HuH-7 (cell line): ENCODE measurements at places on chromosomes 12 and 14.

DNA sequence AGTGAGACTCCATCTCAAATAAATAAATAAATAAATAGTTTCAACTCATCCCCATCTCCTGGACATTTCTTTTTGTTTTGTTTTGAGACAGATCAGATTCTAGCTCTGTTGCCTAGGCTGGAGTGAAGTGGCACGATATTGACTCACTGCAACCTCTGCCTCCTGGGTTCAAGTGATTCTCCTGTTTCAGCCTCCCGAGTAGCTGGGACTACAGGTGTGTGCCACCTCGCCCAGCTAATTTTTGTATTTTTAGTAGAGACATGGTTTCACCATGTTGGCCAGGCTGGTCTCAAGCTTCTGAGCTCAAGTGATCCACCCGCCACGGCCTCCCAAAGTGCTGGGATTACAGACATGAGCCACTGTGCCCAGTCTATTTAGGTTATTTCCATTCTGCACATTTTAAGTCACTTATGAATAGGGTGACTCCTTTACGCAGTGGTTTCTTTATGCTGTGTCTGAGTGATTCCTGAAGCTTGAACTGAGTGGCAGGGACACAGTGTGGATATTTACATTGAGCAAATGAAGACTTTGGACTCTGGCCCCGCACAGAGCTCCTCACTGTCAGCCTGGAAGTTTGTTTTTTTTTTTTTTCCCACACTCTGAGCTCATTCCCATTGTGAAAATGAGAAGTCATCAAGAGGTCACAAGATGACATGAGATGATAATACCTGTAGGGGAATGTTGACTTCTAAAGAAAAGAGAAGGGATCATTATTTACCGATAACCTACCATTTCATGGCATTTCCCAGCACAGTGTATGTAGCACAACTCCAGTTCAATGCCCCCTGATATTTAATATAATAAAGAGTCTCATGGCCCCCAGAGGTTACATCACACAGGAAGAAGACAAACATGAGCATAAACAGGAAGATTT lies 72.6 kb downstream of the TBX3 start:
- DNase-seq, result peak; percentile 43

- no peak for DNase-seq
Observed at GRCh38 chr14:37810094-37810801, 214.8 kb downstream of the TTC6 start.

DNA sequence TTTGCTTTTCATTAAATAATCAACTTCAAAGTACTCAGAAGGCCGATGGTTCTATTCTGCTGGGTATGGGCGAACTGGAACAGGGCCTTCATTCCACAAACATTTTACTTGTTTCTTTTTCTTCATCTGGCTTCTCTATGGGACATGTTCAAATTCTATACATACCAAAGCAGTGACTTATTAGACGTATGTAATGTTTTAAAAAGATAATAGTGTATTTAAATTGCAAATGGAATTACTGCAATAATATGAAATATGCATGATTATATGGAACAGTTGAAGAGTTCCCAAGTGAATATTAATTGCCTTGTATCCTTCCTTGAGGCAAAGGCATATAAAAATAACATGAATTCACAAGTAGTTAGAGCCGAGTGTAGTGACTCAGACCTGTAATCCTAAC lies 75.5 kb downstream of the FAR2 start:
- no peak for DNase-seq

DNA sequence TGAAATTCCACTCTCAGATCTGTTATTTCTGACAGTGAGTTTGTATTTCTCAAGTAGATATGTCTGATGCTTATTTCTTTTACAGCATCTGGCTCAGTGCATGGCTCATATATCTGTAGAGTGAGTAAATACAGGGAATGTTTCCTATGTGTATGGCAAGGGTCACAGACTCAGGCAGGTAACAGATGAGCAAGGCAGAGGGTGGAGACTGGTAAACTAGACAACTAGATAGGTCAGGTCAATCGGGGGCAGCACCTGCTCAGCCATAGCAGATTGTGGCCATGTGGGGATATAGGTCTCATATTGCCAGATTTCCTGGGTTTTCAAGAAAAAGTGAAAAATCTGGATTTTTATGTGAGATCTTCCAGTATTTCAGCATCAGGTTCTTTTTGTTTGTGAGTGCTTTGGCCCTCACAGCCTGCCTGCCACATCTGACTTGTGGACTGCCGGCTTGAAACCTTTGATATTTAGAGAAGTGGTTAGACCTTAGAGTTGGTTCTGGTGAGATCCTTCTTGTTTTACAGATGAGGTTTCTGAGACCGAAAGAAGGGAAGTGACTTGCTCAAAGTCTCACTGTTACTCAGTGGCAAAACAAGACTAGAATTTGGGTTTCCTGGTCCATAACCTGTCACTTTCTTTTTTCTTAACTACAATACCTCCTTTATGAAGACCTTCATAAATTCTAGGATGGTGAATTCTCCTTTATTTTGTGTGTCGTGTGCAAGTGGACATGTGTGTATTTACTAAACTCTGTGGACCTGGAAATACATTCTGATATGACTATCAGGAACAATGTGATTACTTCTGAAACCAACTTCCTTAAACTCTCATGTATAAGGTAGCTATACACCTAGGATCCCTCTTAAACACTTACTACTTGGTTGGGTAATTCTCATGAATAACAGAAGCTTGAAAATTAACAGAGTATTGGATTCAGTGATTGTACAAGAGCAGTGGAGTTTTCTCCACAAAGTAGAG lies 34.4 kb downstream of the PROX2 start:
- no peak for DNase-seq

DNA sequence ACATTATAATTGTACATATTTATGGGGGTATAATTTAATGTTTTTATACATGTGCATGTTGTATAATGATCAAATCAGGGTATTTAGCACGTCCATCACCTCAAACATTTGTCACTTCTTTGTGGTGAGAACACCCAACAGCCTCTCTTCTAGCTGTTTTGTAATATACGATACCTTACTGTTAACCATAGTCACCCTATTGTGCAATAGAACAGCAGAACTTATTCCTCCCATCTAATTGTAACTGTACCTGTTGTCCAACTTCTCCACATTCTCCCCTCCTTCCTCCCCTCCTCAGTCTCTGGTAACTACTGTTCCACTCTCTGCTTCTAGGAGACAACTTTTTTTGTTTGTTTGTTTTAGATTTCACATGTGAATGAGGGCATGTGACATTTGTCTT lies 197.0 kb upstream of the PKP2 start:
- no peak for DNase-seq

DNA sequence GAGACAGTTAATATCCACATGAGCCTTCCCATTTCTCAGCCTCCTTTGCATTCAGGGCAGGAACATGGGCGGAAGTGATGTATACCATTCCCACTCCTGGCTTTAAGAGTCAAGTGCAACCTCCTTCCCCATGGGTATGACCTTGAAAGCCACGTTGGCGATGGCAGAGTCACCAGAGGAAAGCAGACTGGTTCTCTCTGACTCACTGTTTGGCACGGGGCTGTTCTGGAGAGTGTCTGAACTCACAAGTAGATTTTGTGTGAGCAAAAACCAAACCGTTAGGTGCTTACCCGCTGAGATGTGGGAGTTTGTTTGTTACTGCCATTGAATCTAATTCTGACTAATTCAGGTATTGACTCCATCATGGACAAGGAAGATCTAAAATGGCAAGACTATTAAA lies 36.7 kb upstream of the PZP start:
- DNase-seq, result no peak

GRCh38 chr14:100159865-100160533 lies 554 bp upstream of the DEGS2 start:
- DNase-seq, result no peak

DNA sequence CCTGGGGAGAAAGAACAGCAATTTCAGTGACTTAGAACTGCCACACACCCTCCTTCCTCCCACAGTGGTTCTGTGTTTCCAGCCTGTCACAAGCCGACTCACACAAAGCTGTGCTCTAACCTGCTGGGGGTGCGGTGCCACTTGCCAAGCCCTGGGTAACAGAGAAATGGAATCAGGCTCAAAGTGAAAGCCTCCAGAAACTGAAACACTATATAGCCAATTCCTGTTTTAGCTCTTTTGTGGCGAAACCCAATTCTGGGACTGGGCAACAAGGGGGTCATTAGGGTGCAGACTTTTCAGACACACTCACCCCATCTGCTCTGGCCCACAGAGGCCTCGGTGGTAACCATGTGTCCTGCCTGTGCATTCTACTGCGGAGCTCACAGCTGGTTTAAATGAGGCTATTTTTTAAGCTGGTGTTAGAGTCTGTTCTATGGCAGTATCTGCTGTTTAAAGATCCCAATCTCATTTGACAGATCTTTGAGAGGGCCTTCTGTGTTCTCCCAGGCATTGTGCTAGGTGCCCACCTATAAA lies 15.2 kb upstream of the ACTR6 start:
- no peak for DNase-seq

DNA sequence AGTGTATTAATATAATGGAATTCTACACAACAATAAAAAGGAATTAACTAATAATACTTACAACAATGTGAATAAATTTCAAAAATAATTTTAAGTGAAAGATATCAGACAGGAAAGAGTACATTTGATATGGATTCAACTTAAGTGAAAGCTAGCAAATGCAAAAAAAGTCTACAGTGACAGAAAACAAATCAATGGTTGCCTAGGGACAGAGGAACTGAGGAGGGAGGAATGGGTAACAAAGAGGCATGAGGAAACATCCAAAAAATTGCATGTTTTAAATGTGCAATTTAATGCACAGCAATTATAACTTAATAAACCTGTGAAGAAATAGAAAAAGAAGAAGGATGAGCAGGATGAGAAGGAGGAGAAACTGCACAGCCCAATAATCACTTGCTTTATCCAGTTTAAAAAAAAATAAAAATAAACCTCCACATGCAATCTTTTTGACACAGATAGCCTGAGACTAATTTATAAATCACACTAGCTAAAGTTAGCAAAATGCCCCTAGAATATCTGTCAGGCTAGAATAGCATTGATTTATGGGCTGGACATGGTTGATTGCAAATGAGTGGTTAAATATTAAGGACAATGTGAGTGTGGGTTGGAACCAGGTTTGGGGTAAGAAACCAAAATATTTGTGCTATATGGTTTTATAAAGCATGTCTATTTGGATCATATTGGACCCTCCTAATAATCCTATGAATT lies 1089.1 kb downstream of the TRHDE start:
- no peak for DNase-seq

GRCh38 chr12:68367903-68368302 lies 35.7 kb upstream of the MDM1 start:
- no peak for DNase-seq

GRCh38 chr12:107612508-107612907 lies 73.1 kb upstream of the PWP1 start:
- DNase-seq, result no peak

DNA sequence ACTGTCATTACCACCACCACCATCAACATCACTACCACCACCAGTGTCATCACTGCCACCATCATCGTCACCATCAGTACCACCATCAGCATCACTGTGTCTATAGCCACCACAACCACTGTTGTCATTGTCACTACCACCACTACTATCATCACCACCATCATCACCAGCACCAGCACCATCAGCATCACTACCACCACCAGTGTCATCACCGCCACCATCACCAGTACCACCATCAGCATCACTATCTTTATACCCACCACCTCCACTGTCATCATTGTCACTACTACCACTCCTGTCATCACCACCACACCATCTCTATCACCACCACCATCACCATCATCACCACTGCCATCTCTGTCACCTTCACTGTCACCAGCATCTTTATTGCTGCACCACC lies 60.6 kb downstream of the BEGAIN start:
- DNase-seq, result no peak

DNA sequence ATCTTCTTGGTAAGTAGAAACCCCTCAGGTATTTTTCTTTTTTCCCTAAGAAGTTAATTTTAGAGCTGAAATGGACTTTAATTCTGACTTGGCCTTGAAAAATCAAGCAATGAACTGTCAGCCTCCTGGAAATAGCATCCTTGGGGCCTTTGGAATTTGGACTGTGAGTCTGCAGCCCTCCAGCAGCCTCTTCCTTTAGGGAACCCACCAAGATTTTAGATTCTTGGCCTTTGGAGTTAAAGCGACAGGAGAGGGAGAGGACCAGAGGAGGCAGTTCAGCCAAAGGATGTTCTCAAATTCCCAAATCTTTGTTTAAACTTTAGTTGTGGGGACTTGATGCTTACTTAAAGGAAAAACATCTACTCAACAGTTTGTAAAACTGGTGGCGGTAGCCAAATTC lies 288.6 kb downstream of the AACS start:
- no peak for DNase-seq

DNA sequence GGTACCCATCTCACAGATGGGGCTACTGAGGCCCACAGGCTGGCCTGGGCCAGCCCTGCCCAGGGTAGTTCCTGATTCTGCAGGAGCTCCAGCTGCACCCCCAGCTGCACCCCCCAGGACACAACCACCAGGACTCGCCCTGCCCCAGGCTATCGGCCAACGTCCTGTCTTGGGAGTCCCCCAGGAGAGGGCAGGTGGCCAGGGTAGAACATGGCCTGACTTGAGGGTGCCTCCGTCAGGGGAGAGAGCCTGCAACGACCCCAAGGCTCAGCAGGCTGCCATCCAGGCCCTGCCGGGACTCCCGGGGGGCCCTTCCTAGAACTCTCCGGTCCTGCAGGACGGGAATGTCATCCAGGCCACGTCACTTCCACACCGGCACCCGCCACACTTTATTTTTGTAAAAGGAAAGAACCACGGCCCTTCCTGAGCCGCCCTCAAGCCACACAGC lies 15.8 kb downstream of the JAG2 start:
- DNase-seq, result no peak

DNA sequence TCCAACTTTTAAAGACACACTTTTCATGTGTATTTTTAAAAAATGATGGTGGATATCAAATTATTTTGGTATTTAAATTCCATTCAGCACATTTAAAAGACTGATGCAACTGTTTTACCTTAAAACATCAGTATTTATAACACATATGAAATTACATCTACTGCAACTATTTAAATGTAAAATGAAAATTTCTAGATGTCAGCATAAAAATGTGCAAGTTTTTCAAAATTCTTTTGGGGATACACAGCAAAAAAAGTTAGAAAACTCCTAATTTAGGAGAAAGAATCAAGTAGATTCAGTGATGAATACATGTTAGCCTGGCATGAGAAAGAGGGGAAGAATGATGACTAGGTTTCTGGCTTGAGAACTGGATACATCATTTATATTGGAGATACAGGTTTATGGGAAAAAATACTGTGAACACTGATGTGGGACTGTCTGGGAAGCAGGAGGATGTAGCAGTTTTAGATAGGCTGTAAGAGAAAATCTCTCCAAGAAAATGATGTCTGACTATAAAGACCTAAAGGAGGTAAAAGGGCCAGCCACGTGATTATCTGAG lies 9.2 kb downstream of the SOS2 start:
- DNase-seq, result no peak

DNA sequence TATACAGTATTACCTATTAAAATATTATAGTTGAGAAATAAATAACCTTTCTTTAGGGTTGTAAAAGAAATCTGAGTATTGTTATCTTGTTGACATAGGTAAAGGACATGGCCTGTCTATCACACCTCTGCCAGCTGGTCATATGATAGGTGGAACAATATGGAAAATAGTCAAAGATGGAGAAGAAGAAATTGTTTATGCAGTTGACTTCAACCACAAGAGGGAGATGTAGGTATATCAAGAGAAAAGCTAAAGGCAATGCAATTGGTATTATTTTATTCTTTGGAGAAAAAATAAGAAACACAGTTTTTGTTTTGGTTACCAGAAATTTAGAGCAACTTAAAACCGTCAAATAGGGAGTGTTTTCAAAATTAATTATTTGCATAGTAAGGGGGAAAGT lies 13.5 kb downstream of the CPSF2 start:
- no peak for DNase-seq
